Pancreas (tissue), 10 donors: ENCODE measurements at places on chromosomes 7 and 10. TPM values are rescaled to one million over a fixed set of nuclear protein-coding genes. Genes with fewer than 3 reads are reported as not detected.
A peak's percentile ranks its signal among the peaks of the same experiment; 100 is the strongest.

SLC18A3 gene
- not detected for total RNA-seq

HUS1 gene
- 14.9 TPM for total RNA-seq

PSMG3 gene
- total RNA-seq: 11.1 TPM

- no peaks in the 10 kb centered on the region for H3K36me3 ChIP-seq
- H3K4me3 ChIP-seq: no peak overlapping the region
- DNase-seq: no peak
Measured at GRCh38 chr7:84506151-84506550, 311.6 kb upstream of the SEMA3A start.

- DNase-seq: no peak
- no peak overlapping the region for H3K4me3 ChIP-seq
- no peaks in the 10 kb centered on the region for H3K4me1 ChIP-seq
- no peaks in the 10 kb centered on the region for H3K27me3 ChIP-seq
Measured at GRCh38 chr10:52752801-52753445, 19.7 kb downstream of the MBL2 start.

GRCh38 chr7:76198202-76198601, 3.5 kb upstream of the SRRM3 start:
- no peak overlapping the region for H3K27ac ChIP-seq
- peaks cover 3% of the 10 kb centered on the region for H3K4me1 ChIP-seq
- H3K4me3 ChIP-seq: no peak overlapping the region
- no peaks in the 10 kb centered on the region for H3K27me3 ChIP-seq
- no peak for DNase-seq

GRCh38 chr7:116384936-116385635, 114.5 kb upstream of the CAV2 start:
- no peaks in the 10 kb centered on the region for H3K36me3 ChIP-seq
- no peaks in the 10 kb centered on the region for H3K27me3 ChIP-seq
- no peaks in the 10 kb centered on the region for H3K4me1 ChIP-seq

GRCh38 chr7:7751243-7752092, 33.1 kb upstream of the RPA3 start:
- H3K4me3 ChIP-seq: no peak overlapping the region
- no peaks in the 10 kb centered on the region for H3K36me3 ChIP-seq
- peaks cover 17% of the 10 kb centered on the region for H3K4me1 ChIP-seq
- no peaks in the 10 kb centered on the region for H3K27me3 ChIP-seq

- H3K27me3 ChIP-seq: no peaks in the 10 kb centered on the region
- no peaks in the 10 kb centered on the region for H3K4me1 ChIP-seq
- H3K36me3 ChIP-seq: no peaks in the 10 kb centered on the region
- DNase-seq: no peak
Measured at GRCh38 chr7:84665339-84665738, 470.8 kb upstream of the SEMA3A start.

DNA sequence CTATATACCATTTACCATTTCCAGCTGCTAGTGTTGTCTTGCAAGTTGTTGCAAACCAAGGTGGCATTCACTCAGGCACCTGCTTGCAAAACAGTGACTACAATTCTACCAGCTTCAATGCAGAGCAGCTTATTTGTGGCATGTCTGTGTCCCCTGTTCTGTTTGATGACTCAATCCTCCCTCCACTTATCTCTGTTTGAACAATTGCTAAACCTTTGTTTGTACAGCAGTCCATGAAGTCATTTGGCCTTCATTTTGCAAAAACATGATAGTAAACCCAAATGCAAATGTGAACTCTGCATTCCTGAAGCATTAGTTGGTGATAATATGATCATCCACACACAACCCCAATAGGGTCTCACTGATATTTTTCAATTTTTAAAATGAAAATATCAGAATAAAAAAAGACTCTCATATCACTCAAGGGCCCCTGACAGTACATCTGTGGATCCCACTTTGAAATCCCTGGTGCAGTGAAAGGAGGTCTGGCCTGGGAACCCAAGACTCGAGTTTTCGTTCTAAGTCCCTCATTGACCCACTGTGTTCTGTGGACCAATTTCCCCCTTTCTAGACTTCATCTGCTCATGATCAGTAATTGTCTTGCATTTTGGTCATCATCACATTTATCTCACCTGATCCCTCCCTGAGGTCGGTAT, 425.4 kb downstream of the RPS24 start:
- H3K36me3 ChIP-seq: no peaks in the 10 kb centered on the region
- H3K27me3 ChIP-seq: no peaks in the 10 kb centered on the region
- H3K27ac ChIP-seq: peak overlapping the region; percentile 57
- peaks cover 23% of the 10 kb centered on the region for H3K4me1 ChIP-seq
